Activated T-cell treated with anti-CD3 and anti-CD28 coated beads, Interleukin-2, amount 50 U/mL, for 4 hours (primary cell): ENCODE measurements at places on chromosomes 7 and 10. TPM values are rescaled to one million over a fixed set of nuclear protein-coding genes. Genes with fewer than 3 reads are reported as not detected.

Gene AMZ1
- total RNA-seq: not detected

Gene NPC1L1
- not detected for total RNA-seq

GRCh38 chr7:87152897-87153641 is 816 bp downstream of the DMTF1 start:
- DNase-seq: peak; percentile 8

- DNase-seq: no peak
Measured at GRCh38 chr7:48042216-48042615, 6.9 kb downstream of the C7orf57 start.

DNA sequence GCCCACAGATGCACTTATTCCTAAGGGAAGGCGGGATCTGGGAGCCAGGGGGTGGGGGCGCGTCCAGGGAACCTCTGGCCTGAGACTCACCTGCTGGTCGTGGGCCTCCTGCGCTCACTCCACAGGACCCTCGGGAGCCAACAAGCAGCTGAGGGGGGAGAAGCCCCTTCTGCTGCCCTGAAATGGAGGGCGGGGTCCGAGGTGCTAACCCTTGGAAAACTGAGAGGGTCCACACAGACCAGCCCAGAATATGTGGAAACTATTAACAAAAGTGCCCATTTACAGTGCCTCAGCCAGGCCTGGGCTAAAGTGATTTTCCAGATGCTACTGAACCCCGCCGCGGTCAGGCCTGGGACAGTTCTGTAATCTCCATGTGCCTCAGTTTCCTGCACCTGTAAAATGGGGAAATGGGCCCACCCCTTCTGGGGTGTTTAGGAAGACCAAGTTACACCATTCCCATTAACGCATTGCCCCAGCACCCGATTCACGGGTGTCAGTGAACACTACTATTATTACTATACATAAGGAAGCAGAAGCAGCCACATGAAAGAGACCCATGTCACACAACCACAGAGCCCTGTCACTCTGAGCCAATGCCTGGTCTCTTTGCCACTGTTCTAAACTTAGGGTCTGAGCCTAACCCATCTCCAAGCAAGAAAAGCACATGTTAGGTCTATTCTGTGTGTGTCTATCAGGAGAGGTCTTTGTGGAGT is 630 bp upstream of the VSTM4 start:
- no peak for DNase-seq

Gene SLC25A40
- total RNA-seq: 20.4 TPM

GRCh38 chr10:8323428-8324054 is 269.1 kb downstream of the GATA3 start:
- no peak for DNase-seq

DNA sequence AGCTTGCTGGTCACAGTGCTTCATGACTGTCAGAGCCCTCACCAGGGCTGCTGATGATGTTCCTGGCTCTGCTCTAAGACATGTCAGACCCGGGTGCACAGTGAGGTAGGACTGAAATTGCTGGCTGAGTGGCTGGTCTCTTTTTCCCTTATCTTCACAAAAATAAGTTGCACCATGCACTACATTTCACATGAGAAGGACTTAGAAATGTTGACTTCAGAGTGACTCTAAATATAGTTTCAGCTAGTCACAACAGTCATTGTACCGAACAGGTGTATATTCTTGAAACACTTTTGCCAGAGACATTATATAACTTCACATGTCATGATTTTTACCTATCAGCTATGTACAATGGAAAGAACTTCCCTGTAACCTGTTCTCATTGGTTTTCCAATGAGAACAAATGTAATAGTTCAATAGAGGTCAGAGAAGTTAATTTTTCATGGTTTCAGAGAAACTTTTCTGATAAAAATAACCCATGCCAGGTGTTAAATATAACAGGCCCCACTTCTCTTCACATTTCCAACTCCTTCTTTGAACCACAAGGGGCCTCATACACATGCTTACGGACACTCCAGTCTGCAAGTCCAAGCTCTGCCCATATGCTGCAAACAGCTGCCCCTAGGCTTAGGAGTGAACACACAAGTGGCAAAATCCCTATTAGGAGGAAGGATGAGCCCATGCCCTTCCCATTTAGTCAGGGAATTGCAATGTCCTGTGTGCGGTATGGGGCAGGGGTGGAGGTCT is 115.6 kb downstream of the CDK6 start:
- no peak for DNase-seq

- DNase-seq: no peak
Measured at GRCh38 chr10:36183056-36183455, 541.0 kb upstream of the FZD8 start.

GRCh38 chr10:19195698-19196097 is 147.1 kb downstream of the MALRD1 start:
- no peak for DNase-seq

DNA sequence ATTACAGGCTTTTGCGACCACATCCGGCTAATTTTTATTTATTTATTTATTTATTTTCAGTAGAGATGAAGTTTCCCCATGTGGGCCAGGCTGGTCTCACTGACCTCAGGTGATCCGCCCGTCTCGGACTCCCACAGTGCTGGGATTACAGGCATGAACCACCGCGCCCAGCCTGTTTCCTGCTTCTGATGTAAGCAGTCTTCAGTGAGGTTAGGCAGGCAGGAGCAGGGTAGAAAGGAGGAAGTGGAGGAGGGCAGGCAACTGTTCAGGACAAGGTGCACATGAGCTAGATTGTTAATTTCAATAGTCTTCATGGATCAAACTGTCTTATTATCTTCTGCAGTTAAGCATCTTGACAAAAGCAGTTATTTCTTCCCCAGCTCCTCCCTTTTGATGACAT is 605.0 kb downstream of the CCSER2 start:
- DNase-seq: no peak

GRCh38 chr10:5692461-5693358 is 8.1 kb downstream of the TASOR2 start:
- peak; percentile 61 for DNase-seq

- DNase-seq: no peak
Measured at GRCh38 chr10:80443531-80443974, 10.6 kb upstream of the TSPAN14 start.

DNA sequence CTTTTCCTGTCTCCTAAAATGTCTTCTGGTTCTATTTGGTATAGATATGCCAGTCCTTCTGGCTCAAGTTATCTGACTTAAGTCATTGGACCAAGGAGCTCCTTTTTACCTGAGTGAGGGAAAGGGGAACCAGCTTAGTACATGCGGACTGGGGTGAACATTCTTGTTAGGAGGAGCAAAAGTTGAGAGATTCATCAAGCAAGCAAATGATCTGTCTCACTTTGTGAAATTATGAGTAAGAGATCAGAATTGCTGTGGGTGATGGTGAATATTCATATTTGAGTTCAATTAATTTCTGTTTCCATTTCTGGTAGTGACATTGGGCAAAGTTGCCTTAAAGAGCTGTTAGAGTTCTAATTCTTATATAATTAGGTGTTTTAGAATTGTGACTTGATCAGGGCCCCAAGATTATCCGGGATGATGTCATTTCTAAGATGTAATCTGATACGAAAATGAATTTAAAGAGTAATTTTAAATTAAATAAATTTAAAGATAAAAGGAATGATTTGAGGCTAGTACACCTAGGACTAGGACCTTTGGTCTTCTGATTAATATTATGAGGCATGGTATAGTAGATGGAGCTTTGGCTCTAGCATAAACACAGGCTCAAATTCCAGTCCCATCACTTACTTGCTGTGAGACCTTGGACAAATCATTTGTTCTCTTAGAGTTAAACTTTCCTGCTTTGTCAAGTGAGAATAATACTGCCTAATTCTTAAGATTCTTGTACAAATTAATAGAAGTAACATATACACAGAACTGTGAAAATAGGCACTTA is 60.4 kb upstream of the STRIP2 start:
- no peak for DNase-seq

Gene PNLIPRP3
- total RNA-seq: not detected

- DNase-seq: no peak
Measured at GRCh38 chr7:12570168-12570533, 369 bp upstream of the SCIN start.

DNA sequence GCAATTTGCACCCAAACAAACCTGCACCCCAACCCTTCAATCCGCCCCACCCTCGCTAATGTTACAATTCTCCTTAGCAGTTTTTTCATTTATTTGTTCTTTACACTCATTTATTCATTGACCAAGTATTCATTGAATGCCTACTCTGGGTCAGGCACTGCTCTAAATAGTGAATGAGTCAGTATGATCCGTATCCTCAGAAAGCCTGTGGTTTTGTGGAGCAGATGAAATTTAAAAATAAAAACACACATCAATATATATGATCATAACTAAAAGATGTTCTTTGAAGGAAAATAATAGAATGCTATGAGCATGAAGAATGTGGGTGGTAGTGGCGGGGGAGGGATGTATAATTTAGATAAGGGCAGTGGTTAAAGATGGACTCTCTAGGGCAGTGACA is 13.3 kb downstream of the IFIT5 start:
- DNase-seq: no peak

GRCh38 chr7:15440482-15440881 is 121.3 kb downstream of the AGMO start:
- DNase-seq: no peak

- no peak for DNase-seq
Measured at GRCh38 chr7:156684661-156685060, 44.1 kb downstream of the RNF32 start.

GRCh38 chr7:116426428-116427156 is 72.9 kb upstream of the CAV2 start:
- no peak for DNase-seq

Gene ING3
- total RNA-seq: 27.5 TPM

DNA sequence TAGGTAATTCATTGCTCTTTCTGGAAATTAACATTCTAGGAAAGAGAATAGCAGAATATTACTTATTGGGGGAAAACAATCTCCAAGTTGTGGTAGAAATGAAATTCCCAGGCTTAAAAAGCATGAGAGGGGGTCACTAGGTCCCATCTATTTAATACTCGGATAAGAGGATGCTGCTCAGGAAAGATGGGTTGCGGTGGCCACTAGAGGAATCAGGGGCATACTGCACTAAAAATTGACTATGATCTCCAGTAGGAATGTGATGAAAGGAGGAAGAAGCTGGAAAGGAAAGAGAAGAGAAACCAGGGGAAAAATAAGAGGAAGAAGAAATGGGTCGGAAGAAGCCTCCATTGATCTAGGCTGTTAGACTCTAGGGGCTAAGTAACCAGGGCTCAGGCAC is 192.8 kb downstream of the GPAM start:
- DNase-seq: no peak

Gene PLPP4
- total RNA-seq: not detected

Gene TMEM130
- not detected for total RNA-seq

DNA sequence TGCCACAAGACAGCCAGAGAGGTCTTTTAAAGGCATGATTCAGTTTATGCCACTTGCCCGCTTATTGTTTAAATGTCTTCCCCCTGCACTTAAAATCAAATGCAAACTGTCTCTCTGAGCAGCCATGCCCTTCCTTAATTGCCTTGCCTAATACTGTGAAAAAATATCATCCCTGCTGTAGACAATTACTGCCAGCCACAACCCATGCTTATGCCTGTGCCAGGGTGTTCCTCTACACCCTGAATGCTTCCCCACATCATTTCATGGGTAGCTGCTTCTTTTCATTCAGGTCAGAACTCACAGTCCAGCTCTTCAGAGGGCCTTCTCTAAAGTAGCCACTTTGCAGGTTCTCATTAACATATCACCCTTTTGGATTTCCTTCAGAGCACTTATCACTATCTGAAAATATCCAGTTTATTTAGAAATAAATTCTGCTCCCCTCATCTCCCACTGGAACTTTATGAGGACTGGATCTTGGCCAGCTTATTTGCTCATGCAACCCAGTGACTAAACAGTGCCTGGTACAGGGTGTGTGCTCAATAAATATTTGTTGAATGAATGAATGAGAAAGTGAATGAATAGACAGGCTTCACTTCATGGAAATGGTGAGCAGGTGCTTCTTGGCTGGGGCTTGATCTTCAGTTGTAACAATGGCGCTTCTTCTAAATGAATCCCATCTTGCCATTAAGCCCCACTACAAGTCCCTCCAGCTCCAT is 162.4 kb upstream of the MDFIC start:
- DNase-seq: no peak

- DNase-seq: no peak
Measured at GRCh38 chr7:146654048-146654447, 537.4 kb downstream of the CNTNAP2 start.

Gene PRSS1
- 9.2 TPM for total RNA-seq
